HCT116 (cell line): ENCODE measurements at places on chromosomes 12 and 14. TPM values are rescaled to one million over a fixed set of nuclear protein-coding genes. Genes with fewer than 3 reads are reported as not detected.

LHX5 gene
- total RNA-seq = 2.4 TPM

CNTN1 gene
- total RNA-seq = 3.0 TPM

CRACR2A gene
- total RNA-seq = 18.4 TPM

LUM gene
- 0.69 TPM for total RNA-seq

SIVA1 gene
- 141 TPM for total RNA-seq

ALDH1L2 gene
- total RNA-seq = 1.5 TPM

COCH gene
- total RNA-seq = 6.7 TPM

NGB gene
- total RNA-seq = not detected

LIN7A gene
- 1.5 TPM for total RNA-seq

ARMH4 gene
- total RNA-seq = 1.7 TPM

CCDC38 gene
- 0.27 TPM for total RNA-seq

SERPINA5 gene
- total RNA-seq = 3.0 TPM

CPNE6 gene
- not detected for total RNA-seq

RASSF9 gene
- not detected for total RNA-seq

INHBC gene
- 0.20 TPM for total RNA-seq
